Large intestine (tissue), 12 donors: ENCODE measurements at places on chromosomes 6 and 20. TPM values are rescaled to one million over a fixed set of nuclear protein-coding genes. Genes with fewer than 3 reads are reported as not detected.

DNA sequence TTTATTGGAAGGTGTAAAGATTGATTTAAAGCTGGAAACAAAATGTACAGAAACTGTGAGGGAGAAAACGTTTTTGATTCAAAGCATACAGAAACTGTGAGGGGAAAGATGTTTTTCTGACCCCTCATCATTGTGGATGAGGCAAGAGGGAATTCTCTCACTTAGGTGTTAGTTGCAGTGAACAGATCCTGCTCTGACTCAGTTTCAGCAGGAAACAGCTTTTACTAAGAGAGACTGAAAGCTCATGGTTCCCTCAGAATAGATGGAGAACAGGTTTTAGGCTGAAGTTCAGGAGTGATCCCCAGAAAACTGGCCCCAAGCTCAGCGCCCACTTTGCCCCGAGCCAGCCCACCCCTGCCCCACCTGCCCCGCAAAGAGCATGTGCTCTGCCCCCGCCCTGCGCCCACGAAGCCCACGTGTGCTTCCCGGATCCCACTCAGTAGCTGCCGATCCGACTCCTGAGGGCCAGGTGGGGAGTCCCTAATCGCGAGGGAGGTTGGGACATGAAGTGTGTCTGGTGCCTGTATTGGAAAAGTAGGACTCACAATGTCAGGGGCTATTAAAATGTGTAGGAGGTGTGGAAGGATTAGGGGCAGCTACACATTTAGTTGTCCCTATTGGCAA, 41.2 kb downstream of the DUSP22 start:
- H3K36me3 ChIP-seq, result peaks cover 5% of the 10 kb centered on the region
- H3K4me1 ChIP-seq, result peaks cover 3% of the 10 kb centered on the region
- DNase-seq, result no peak
- no peak overlapping the region for H3K4me3 ChIP-seq

DNA sequence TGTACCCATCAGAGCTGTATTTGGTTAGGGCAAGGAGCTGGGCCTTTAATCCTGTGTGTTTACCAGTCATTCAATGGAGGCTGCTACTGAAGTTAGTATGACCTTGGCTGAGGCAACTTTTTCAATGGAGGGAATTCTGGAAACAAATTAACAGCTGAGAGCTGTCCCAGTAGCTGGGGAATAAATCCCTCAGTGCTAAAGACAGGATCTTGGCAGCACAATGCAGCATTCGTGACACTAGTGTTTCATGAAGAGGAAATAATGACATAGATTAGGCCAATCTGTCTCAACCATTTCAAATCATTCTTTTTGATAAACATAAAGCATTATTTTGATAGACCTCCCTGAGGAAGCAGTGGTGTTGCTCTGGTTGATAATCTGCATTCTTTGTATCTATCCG, 42.9 kb downstream of the GRM1 start:
- H3K27me3 ChIP-seq, result no peaks in the 10 kb centered on the region
- DNase-seq, result no peak
- no peaks in the 10 kb centered on the region for H3K36me3 ChIP-seq
- no peak overlapping the region for H3K27ac ChIP-seq
- H3K4me1 ChIP-seq, result no peaks in the 10 kb centered on the region
- no peak overlapping the region for H3K4me3 ChIP-seq

- H3K27ac ChIP-seq, result no peak overlapping the region
- H3K4me1 ChIP-seq, result no peaks in the 10 kb centered on the region
- no peak overlapping the region for H3K4me3 ChIP-seq
- no peaks in the 10 kb centered on the region for H3K27me3 ChIP-seq
- DNase-seq, result no peak
These were observed 129.6 kb downstream of the TAF4 start for GRCh38 chr20:61935926-61936700.

DNA sequence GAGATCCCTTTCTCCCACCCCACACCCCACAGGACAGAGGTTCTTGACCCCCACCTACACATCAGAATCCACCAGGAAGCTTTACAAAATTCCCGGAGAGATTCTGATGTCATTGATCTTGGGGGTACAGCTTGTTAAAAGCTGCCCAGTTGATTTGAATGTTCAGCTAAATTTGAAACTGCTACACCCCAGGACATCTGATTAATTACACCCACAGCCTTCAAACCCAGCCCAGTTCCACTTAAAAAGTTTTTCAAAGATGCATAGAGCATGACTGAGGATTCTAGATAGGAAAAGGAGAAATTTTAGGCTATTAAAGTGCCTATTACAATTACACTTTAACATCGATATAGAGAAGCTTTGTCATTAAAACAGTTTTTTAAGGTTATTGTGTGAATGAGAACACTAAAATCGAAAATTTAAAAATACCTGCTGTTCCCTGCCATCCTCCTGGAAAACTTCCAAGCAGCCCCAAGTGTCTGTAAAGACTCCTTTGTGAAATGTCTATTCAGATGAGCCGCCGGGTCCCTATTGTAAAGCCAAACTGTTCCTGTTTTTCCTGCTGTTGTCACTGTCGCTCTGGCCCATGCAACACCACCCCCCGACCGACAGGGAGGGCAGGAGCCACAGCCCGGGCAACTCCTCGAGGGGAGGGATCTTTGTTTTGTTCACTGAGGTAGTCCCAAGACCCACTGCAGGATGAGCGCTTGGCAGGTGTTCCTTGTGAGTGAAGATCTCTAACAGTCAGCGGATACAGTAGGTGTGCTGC, 132.5 kb upstream of the PHACTR3 start:
- H3K4me1 ChIP-seq, result no peaks in the 10 kb centered on the region
- no peak for DNase-seq
- H3K27ac ChIP-seq, result no peak overlapping the region

GRCh38 chr6:114564302-114564933, 221.6 kb upstream of the HS3ST5 start:
- no peak overlapping the region for H3K4me3 ChIP-seq
- H3K4me1 ChIP-seq, result no peaks in the 10 kb centered on the region
- H3K36me3 ChIP-seq, result no peaks in the 10 kb centered on the region
- no peak overlapping the region for H3K27ac ChIP-seq
- H3K27me3 ChIP-seq, result no peaks in the 10 kb centered on the region
- DNase-seq, result no peak

DNA sequence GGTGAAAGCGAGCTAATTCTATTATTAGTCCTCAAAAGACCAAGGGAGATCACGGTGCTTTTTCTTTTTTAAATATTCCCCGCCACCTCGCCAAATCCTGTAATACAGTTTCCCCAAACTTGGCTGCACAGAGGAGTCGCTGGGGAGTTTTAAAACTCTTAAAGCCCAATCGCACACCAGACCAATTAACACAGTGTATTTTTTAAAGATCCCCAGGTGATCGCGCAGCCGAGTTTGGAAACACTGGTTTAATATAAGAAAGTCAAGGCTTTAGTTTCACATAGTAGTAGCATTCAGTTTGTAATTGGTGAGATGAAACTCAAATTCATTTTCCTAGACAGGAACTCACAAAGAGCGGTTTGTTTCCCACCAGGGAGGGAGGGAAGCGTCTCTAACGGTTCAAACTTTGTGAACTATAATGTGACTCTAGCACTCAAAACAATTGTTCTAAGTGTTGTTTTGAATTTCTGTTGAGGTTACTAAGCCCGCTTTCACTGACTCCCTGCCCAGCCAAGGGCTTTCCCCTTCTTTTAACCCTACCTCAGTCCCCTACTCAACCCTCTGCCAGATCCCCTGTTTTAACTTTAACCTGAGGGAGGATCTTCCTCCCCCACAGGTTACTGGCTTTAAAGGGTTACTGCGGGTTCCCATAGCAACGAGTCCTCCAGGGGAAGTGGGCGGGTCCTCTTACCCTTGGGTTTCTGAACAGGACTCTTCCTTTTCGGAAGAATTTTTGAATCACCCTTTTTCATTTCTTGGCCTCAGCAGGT, 25.7 kb upstream of the BTBD3 start:
- peak overlapping the region; percentile 76 for H3K4me3 ChIP-seq
- no peaks in the 10 kb centered on the region for H3K27me3 ChIP-seq
- peak overlapping the region; percentile 76 for H3K27ac ChIP-seq
- peak; percentile 70 for DNase-seq
- H3K36me3 ChIP-seq, result no peaks in the 10 kb centered on the region

DNA sequence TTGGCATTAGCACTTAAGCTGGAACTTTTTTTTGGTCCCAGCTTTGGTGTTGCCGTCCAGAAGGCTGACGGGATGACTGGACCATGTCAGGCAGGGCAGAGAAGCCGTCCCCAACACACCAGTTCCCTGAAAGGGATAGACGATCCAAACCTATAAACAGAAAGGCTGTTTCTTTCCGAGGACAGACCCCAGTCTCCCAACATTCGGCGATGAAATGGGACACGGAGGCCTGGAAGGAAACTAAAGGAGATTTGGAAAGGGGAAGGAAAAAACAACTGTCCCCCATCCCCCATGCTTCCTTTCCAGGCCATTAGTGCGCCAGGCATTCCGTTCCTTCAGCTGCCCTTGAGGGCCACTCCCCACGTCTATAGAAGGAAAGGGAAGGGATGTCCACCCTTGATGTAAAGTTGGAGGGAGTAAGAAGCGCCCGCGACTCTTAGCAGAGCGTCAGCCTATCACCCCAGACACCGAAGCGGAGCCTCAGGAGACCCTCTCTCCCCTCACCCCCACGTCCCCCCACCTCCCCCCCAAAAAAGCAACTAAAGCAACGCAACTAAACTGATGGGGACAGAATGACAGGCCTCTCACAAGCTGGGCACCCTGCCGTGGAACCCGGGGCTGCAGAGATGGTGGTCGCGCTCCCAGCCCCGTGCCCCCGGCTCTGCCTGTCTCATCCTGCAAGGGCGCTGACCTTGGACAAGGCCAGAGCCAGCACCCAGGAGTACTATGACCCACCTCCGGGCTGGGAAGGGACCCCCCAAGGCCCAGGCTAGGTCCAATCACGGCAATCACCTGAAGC, 638 bp downstream of the BLCAP start:
- H3K36me3 ChIP-seq, result no peaks in the 10 kb centered on the region
- H3K27me3 ChIP-seq, result no peaks in the 10 kb centered on the region
- peak overlapping the region; percentile 99 for H3K4me3 ChIP-seq
- H3K4me1 ChIP-seq, result peaks cover 28% of the 10 kb centered on the region

GRCh38 chr6:64280569-64280968, 645.0 kb downstream of the PHF3 start:
- H3K4me3 ChIP-seq, result no peak overlapping the region
- DNase-seq, result peak; percentile 14

GRCh38 chr6:51289041-51289440, 470.4 kb downstream of the TFAP2B start:
- no peaks in the 10 kb centered on the region for H3K27me3 ChIP-seq
- no peaks in the 10 kb centered on the region for H3K4me1 ChIP-seq
- H3K4me3 ChIP-seq, result no peak overlapping the region

DNA sequence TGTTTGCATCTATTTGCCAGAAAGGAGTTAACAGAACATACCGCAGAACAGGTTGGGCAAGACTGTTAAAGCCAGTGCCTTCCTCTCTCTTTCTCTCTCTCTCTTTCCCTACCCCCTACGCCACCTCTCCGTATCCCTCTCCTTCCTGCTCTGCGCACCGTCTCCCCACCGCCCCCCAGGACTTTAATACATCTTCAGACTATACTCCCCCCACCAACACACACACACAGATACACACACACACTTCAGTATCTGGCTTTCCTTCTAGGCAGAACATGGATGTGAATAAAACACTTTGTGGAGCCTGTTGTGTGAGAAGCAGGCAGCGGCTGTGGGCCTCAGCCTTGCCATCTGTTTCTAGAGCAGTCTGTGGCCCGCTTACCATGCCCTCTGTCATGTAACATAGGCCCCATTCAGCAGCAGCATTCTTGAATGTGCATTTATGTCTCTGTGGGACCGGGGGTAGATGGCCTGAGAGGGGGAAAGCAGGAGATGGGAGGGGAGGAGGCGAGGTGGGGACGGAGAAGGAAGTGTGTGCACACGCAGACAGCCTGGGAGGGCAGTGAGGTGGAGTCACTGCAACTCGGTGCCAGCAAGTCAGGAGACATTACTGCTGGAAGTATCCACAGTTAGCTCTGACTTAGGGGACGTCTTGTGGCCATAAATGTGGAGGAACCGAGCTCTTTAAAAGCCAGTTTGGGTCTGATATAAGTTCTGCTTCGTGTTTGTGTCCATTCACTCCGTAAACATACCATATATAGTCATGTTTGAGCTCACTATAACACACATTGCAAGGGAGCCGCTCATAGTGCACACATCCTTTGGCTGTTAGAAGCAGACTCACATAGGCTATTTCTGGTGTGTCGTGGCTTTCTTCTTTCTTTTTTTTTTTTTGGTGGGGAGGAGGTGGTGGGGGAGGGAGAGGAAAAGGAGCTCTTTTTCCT, 38.4 kb downstream of the RREB1 start:
- peak overlapping the region; percentile 81 for H3K27ac ChIP-seq
- H3K36me3 ChIP-seq, result no peaks in the 10 kb centered on the region
- no peak overlapping the region for H3K4me3 ChIP-seq
- no peaks in the 10 kb centered on the region for H3K27me3 ChIP-seq
- peaks cover 65% of the 10 kb centered on the region for H3K4me1 ChIP-seq

- no peak for DNase-seq
- no peaks in the 10 kb centered on the region for H3K27me3 ChIP-seq
- no peaks in the 10 kb centered on the region for H3K4me1 ChIP-seq
These were observed 26.3 kb downstream of the GGTLC1 start for GRCh38 chr20:23962272-23962671.

DNA sequence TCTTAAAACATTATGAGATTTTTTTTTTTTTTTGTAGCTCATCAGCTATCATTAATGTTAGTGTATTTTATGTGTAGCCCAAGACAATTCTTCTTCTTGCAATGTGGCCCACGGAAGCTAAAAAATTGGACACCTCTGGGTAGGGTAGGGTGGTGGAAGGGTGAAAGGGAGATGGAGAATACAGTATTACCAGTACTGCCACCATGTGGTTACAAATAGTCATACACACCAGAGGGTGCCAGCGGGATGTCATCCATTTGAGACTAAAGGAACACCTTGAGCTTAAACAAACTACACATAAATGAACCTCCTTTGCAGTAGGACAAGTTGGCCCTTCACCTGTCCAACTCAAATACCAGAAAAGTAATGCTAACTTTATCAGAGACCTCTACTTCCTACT, 601.9 kb downstream of the HTR1B start:
- no peak overlapping the region for H3K27ac ChIP-seq
- no peaks in the 10 kb centered on the region for H3K27me3 ChIP-seq
- H3K36me3 ChIP-seq, result no peaks in the 10 kb centered on the region
- H3K4me1 ChIP-seq, result no peaks in the 10 kb centered on the region
- no peak overlapping the region for H3K4me3 ChIP-seq
- DNase-seq, result peak; percentile 28

DNA sequence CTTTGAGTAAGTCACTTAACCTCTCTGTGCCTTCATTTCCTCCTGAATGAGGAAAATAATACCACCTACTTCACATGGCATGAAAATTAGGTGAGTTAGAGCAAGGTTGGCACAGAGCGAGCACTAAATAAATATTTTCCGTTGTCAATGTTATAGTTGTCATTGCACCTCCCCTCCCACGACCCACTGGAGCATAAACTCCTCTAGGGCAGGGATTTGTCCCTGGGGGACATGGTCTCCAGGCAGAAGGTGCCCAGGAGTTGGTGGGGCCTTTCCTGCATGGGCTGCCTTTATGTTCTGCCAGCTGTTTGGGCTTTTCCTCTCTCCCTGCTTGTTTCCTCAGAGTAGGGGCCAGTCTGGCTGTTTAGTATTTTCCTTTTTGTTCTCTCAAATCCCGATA, 1.3 kb upstream of the ANGPT4 start:
- H3K4me1 ChIP-seq, result no peaks in the 10 kb centered on the region
- H3K27ac ChIP-seq, result no peak overlapping the region
- no peak overlapping the region for H3K4me3 ChIP-seq

- no peaks in the 10 kb centered on the region for H3K4me1 ChIP-seq
- H3K27me3 ChIP-seq, result no peaks in the 10 kb centered on the region
- H3K27ac ChIP-seq, result no peak overlapping the region
- H3K36me3 ChIP-seq, result no peaks in the 10 kb centered on the region
- DNase-seq, result no peak
These were observed 321.2 kb upstream of the ADGRB3 start for GRCh38 chr6:68313911-68314310.

ZNF343 gene
- 10.2 TPM for polyA plus RNA-seq

USP49 gene
- 5.3 TPM for polyA plus RNA-seq

TRDN gene
- 0.09 TPM for polyA plus RNA-seq

CUL9 gene
- 42.5 TPM for polyA plus RNA-seq

IMPG1 gene
- polyA plus RNA-seq, result 3.4 TPM

RAD21L1 gene
- not detected for polyA plus RNA-seq

FILIP1 gene
- 7.5 TPM for polyA plus RNA-seq

MCM3 gene
- 55.9 TPM for polyA plus RNA-seq
